ENCODE measurements at places on chromosomes 5 and 9.

DNA sequence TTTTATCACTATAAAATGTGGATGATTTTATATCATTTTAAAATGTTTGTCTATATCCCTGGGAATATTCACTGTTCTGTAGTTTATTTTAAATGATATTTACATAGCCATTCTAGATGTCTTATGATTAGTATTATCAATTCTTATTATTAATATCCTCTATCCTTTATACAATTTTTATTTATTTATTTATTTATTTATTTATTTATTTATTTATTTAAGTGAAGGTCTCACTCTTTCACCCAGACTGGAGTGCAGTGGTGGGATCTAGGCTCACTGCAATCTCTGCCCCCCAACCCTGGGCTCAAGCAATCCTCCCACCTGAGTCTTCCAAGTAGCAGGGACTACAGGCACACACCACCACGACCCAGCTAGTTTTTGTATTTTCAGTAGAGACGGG, 1848.9 kb downstream of the EFNA5 start:
- no peak for DNase-seq

- DNase-seq: no peak
These were observed 32.0 kb upstream of the TTC1 start for GRCh38 chr5:159976921-159977320.

- DNase-seq: no peak
These were observed 13.4 kb downstream of the NCS1 start for GRCh38 chr9:130185490-130186031.

DNA sequence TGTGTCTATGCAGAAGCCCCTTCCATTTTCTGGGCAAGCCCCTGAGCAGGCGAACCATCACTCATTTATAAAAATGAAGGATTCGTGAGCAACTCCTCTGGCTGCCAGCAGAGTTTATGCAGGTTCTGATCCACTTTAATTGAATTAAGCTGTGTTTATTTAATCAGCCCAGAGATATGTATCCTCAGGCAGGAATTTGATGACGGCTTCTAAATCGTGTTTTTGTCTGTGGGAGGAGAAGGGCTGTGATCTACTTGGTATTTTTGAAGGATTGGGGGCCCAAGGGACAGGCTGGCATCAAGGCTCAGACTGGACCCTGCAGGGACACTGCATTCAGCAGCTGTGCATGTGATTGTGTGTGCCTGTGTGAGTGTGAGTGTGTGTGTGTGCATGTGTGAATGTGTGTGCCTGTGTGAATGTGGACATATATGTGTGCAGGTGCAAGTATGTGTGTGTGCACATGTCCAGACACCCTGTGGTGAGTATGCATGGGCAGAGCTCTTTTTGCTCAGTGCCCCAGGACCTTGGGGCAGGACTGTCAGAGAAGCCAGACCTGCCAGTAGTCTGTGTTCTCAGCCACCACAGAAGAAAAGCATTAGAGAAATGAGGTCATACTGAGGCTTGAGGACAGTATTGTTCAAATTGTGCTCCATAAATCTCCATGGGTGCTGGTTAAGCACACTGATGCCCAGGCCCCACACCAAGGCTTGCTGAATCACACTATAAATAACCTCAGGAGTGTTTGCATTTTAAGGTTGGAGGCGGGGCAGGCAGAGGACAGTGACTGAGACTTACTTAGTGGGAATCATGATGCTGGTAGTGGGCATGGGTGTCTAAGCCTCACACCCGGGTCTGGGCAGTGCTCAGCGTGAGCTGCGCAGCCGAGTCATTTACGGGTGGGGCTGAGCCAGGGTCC, 164.0 kb downstream of the CARTPT start:
- DNase-seq: no peak

DNA sequence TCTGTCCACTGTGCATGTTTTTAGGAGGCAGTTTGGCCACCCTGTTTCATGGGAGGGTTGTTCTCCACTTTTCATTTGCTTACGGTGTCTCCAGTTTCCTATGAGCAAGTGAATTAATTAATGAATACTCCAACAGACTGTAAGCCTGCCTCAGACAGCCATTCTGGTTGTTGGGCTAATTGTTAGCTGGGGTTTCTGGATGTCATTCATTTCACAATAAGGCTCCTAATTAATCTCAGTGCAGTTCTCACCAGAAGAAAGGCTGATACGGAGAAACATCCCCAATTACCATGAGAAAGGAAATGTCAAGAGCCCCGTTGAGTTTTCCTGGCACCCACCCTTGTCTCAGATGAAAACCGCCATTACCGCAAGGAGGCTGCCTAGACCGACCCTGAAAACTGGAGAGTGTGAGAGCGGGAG, 75.8 kb downstream of the MAP1B start:
- no peak for DNase-seq
